ENCODE measurements at places on chromosomes 2 and 18. TPM values are rescaled to one million over a fixed set of nuclear protein-coding genes. Genes with fewer than 3 reads are reported as not detected.

- no peaks in the 10 kb centered on the region for H3K27me3 ChIP-seq
- H3K4me3 ChIP-seq = no peak overlapping the region
- H3K36me3 ChIP-seq = no peaks in the 10 kb centered on the region
- H3K4me1 ChIP-seq = no peaks in the 10 kb centered on the region
Measured at GRCh38 chr18:14285053-14285452, 152.8 kb upstream of the ZNF519 start.

Gene HOXD12
- not detected for total RNA-seq

GRCh38 chr2:199910338-199911051, 598 bp upstream of the C2orf69 start:
- H3K36me3 ChIP-seq = peaks cover 6% of the 10 kb centered on the region
- H3K4me3 ChIP-seq = peak overlapping the region; percentile 95
- H3K27me3 ChIP-seq = peaks cover 9% of the 10 kb centered on the region
- DNase-seq = no peak
- H3K4me1 ChIP-seq = peaks cover 27% of the 10 kb centered on the region
- peak overlapping the region; percentile 83 for H3K27ac ChIP-seq

Gene SLC30A3
- 1.5 TPM for total RNA-seq

DNA sequence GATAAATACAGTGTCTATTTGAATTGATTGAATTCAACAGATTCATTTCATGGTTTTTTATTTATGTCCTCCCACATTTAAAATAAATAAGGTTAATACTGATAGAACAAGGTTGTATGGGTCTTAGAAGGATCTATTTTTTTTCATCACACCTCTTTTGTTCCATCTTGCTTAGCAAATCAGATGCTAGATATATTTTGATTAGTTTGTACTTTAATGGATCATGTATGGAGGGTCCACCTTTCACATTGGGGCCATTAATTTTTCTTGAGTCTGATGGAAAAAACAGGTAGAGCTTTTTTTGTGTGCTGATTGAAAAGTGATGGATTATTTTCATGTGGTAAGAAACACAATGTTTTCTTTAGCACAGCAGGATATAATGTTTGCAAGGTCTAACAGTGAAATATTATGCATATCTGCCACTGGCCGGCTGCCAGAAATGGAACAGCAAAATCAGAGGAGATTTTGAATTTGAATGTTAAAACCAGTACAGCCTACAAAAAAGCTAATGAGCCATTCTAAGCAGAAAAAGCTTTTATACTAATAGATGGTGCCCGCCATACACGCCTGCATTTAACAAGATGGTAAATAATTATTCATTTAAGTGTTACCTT, 188.1 kb upstream of the ETAA1 start:
- H3K27ac ChIP-seq = no peak overlapping the region
- DNase-seq = no peak
- no peak overlapping the region for H3K4me3 ChIP-seq
- H3K36me3 ChIP-seq = no peaks in the 10 kb centered on the region
- H3K27me3 ChIP-seq = no peaks in the 10 kb centered on the region
- no peaks in the 10 kb centered on the region for H3K4me1 ChIP-seq

Data from activated T-cell treated with anti-CD3 and anti-CD28 coated beads, Interleukin-2, amount 50 U/mL, for 72 hours (primary cell).